ENCODE measurements at places on chromosomes 6 and 20. TPM values are rescaled to one million over a fixed set of nuclear protein-coding genes. Genes with fewer than 3 reads are reported as not detected.

DNA sequence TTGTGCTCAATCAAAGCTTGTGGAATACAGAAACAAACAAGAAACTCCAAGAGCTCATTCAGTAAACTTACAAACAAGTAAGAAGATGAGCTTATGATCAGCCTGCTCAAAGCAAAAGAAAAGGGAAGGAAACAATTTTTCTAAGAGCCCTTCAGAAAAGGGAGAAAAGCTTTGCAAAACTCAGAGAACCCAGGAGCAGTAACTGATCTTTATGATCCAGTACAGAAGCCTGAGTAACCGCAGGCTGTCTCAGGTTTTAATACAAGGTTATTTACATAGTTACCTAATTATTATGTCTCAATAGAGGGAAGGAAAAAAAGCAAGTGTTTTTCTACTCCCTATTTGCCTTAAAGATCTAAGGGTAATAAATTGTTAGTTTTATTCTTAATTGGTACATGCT is 226.5 kb downstream of the MAFB start:
- DNase-seq = no peak

Gene FERMT1
- 18.5 TPM for total RNA-seq

DNA sequence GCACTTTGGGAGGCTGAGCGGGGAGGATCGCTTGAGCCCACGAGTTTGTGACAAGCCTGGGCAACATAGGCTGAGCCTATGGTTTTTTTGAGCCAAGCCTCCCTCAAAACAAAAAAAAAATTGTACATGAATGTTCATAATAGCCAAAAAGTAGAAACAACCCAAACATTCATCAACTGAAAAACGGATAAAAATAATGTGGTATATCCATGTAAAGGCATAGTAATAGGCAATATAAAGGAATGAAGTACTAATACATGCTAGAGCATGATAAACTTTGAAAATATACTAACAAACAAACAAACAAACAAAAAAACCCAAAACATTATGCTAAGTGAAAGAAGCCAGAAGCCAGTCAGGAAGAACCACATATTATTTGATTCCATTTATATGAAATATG is 35.3 kb downstream of the KIAA0319 start:
- DNase-seq = no peak

Gene MYO6
- 122 TPM for total RNA-seq

GRCh38 chr6:36973647-36974046 is 12.3 kb downstream of the MTCH1 start:
- DNase-seq = no peak

DNA sequence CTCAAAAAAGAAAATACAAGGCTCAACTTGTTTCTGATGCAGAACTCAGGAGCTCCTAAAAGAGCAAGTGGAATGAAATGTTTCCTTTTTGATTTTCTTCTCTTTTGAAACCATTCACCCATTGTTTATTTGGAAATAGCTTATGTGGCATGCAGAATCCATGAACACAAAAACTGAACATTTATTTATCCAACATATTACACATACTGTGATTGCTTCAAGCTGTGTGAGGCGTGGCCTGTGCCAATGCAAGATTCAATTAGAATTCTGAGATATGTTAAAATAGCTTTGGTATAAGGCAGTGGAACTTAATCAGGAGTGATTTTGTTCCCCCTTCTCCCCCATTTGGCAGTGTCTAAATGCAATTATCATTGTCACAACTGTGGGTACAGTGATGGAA is 45.9 kb upstream of the CARMIL1 start:
- no peak for DNase-seq

GRCh38 chr6:147759093-147759492 is 250.6 kb downstream of the SAMD5 start:
- DNase-seq = no peak

DNA sequence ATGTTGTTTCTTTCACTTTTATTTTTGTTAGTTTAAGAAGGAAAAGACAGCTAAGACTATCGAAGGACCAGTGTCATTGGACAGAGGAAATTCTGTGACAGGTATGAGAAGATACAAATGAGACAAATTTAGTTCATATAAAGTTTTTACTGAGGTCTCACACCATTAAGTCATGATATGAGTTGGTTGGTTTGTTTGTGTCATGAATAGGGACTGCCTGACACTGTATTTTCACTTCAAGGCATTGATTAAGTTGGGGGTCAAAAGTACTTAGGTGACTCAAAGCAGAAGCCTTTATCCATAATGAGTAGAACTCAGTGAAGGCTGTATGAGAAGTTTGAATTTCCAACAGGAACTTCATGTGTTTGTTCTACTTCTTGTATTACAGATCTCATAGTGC is 21.3 kb upstream of the HIVEP2 start:
- no peak for DNase-seq

Gene MAS1
- not detected for total RNA-seq

GRCh38 chr6:51793393-51793792 is 294.0 kb downstream of the PKHD1 start:
- no peak for DNase-seq

All from Calu3 (cell line).